Hepatocyte (in vitro differentiated cells): ENCODE measurements at places on chromosomes 3 and 15. TPM values are rescaled to one million over a fixed set of nuclear protein-coding genes. Genes with fewer than 3 reads are reported as not detected.

The SLC41A3 gene
- total RNA-seq = 43.4 and 52.9 TPM in 2 replicates

The CACNA2D3 gene
- total RNA-seq = 1.1 and 2.5 TPM in 2 replicates

The SEMA3F gene
- total RNA-seq = 11.8 and 15.5 TPM in 2 replicates

The C3orf85 gene
- total RNA-seq = 19.3 and 33.4 TPM in 2 replicates

The GRK7 gene
- total RNA-seq = 0.07 TPM in 1 of 2 replicates, not detected in the other

The MST1R gene
- total RNA-seq = 7.5 and 8.7 TPM in 2 replicates

The CYP1A1 gene
- total RNA-seq = 17.0 and 23.5 TPM in 2 replicates

The PRR20G gene
- total RNA-seq = not detected in 2 replicates

The LTK gene
- total RNA-seq = 0.83 and 1.6 TPM in 2 replicates

The TIGIT gene
- not detected in 2 replicates for total RNA-seq

The GAP43 gene
- total RNA-seq = 0.60 and 0.92 TPM in 2 replicates

The CLDN16 gene
- total RNA-seq = 0.77 and 1.3 TPM in 2 replicates

The TMEM158 gene
- 3.3 and 8.5 TPM in 2 replicates for total RNA-seq

DNA sequence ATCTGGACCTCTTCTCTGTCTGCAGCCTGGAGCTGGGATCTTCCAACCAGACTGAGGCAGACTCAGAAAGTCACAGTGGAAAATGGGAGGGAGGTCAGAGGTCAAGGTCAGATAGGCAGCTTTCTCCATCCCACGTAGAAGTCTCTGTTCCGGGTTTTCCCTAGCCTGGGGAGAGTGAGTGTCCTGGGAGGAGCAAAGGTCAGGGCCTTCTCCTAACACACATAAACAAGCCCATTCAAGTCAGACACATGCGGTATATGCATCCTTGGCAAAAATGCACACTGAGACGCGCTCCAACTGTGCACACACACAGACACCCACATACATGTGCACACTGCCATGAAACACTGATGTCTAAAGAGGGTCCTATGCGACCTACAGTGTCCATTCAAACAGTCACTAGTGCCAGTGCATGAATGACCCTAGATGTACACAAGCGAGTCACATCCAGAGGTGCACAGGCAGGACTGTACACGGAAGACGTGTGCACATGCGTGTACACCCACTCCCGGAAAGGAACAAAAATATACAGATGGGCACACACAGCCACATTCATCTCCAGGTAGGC is 681 bp downstream of the TWF2 start:
- DNase-seq = no peak

GRCh38 chr3:144390786-144391185 is 419.2 kb downstream of the DIPK2A start:
- DNase-seq = no peak

DNA sequence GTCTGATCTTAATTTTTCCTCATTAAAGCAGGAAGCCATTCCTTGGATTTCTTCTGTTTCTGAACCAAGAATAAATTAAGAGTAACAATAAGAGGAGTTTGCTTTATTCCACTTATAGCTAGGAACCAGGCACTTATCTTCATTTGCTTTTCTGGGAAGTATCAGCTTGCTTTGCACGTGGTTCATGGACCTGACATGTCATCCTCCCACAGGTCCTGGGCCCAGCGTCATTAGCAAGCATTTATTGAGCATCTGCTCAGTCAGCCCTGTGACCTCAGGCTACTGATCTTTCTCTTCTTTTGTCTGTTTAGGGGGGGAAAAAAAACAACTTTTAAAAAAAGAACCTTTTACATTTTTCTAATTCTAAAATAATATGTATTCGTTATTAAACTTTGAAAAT is 34.7 kb upstream of the CRTC3 start:
- no peak for DNase-seq

DNA sequence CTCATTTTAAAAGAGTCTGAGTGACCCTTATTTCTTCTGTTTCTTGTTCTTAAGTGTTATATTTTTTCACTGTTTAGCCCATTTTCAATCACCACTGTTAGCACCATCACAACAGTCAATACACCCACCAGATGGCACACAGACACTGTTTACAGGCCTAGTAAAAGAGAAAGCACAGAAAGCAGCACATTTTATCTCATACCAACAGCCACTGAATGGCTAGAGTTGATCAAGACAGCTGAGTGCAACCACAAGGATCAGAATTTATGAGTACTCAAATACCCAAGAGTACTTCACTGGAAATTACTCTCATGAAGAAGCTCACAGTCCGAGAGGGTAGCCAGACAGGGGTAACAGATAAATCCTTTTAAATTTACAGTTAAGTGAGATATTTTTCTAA is 127.0 kb downstream of the TFDP2 start:
- peak; percentile 9 for DNase-seq

DNA sequence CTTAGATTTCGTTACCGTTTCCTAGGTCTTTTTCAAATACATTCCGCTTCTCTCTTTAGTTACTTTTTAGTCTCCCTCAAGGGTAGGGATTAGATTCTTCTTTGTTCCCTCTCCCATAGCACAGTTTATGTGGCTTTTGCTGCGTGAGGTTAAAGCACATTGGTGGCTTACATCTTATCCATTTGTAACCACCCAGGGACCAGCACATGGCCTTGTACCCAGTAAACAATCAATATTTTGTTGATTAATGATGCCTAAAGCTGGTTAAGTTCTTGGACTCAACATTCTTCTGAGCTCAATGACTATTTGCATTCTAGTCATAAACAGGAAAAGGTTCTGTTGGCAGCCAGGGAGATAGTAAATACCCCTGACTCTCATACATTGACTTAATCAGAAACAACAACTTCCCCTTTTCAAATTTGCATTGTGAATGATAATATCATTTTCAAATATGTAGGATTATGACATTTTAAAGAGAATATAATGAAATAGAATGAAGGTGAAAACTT is 60.2 kb downstream of the CACNA1D start:
- no peak for DNase-seq

DNA sequence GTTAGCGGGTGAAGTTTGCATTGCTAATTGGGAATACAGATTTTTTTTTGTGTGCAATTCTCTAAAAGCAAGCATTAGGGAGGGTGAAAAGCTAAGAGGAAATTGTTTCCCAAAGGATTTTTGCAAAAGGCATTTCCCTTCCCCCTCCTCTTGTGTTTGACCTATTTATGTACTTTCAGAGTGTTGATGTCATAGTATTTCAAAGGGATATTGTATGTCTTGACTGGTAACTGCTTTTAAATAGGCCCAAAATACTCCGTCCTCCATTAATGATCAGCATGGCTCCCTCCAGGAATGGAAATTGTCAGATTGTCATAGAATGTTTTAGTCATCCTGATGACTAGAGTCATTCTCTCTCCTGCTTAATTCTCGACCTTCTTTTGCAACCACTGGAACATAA is 32.4 kb downstream of the TRIM71 start:
- no peak for DNase-seq

DNA sequence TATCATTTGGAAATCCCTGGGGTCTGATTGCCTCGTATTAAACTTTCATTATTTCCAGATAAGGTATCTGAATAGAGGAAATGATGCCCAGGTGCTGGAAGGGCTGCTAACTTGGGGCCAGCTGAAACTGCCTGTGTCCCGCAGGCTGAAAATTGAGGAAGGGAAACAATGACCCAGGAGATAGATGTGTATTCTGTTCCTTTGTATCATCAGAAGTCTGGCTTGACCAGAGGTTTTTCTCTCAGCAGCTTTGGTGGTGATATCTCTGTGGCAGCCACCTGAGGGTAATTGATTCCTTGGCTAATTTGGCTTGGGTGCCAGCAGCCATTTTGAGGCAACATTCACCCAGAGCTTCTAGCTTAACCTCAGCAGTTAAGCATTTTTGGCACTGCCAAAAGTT is 90.0 kb upstream of the STT3B start:
- no peak for DNase-seq

DNA sequence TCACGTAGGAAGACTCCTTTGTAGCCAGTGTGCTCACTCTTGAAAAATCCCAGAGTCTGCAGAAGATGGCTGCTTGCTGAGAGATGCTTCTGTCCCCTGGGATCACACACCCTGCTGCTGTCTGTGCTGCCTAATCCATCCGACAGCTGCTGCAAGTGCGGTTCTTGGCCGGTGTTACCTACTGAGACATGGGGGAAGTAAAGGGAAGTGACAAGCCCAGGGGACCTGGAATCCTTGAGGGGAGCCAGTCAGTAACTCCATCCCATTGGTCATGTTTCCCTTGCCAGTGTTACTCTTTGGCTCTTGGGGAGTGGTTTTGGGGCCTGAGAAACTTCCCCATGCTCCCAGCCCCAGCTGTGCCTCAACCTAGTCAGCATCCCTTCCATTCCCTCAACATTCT is 8.3 kb upstream of the CPNE9 start:
- no peak for DNase-seq

DNA sequence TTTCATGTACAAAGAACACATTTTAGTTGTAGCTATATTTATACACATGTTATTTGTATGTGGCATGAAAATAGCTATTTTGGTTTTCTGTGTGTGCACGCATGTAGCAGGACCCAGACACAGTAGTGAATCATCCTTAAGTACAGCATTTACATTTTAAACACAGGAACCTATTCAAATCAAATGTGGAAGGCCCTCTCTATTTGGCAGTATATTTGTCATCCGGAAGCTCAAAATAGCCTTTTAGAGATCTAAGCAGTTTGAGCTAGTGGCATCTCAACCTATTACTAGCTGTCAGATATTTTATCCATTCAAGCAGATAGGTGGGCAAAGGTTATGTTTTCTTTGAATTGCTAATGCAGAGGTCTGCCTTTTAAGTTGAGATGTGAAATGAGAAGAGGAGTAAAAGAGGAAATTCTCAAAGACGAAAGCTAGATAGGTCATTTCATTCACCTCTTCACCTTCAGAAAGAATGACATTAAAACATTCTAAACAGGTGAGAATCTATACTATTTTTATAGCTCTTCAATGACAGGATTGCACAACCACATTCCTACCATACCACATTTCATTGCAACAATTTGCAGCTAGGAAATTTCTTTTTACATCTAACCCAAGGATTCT is 46.3 kb upstream of the TIPARP start:
- DNase-seq = no peak

GRCh38 chr3:72891053-72891855 is 3.4 kb downstream of the GXYLT2 start:
- DNase-seq = peak; percentile 73

DNA sequence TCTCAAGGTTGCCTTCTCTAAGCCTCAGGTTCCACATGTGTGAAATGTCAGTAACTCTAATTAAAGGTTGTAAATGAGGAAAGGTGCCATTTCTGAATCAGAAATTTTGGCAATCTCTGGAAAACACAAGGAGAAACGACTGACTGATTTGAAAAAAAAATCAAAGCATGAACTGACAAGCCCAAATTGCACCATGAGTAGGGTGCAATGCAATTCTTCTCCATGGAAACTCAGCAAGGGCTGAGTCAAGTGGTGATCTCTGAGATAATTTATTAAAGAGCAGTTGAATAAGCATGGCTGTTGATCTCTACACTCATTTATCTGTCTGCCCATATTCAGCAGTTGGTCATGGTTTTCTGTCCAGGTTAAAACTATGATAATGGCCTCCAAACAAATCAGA is 201.6 kb upstream of the CMC1 start:
- DNase-seq = no peak

GRCh38 chr3:177134816-177135210 is 62.5 kb downstream of the TBL1XR1 start:
- DNase-seq = no peak

DNA sequence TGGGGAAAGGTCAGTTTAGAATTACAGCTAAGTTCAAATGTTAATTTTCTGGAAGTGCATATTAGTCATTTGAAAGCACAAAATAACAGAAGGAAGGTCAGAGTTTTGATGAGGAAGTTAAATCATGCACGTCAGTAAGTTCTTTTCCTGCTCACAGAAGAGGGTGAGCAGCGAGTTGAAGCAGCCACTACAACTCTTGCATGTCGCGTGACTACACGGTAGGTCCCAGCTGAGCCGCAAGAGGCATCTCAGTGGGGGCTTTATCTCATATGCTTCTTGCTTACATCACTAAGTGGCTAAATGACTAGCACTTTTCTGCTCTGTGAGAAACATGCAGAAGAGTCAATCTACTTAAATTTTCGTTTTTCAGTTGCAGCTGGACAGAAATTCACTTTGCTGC is 21.3 kb upstream of the SEC62 start:
- no peak for DNase-seq

- no peak for DNase-seq
Observed at GRCh38 chr3:146390957-146391356, 78.4 kb downstream of the PLSCR2 start.

GRCh38 chr3:50530001-50530970 is 26.9 kb upstream of the CACNA2D2 start:
- peak; percentile 31 for DNase-seq

DNA sequence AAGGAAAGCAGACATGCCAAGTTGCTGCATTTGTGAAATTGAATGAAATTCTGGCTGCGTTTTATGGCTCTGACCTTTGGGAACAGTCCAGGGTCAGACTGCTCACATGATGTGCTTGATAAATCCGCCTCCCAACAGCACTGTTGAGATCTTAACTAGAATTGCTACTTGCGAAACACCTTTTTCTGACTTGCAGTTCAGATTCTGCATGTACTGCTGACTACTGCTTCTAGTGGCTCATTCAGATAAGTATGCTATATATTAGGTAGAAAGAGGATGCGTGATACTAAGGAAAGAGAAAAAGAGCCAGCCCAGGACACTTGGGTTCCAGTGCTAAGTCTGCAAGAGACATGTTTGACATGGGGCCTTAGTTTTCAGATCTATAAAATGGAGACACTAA is 129.4 kb downstream of the LPP start:
- DNase-seq = peak; percentile 65

GRCh38 chr3:101806491-101806890 is 27.5 kb downstream of the NXPE3 start:
- DNase-seq = no peak

GRCh38 chr3:39990532-39990931 is 181.1 kb downstream of the MYRIP start:
- DNase-seq = peak; percentile 58

GRCh38 chr3:177764377-177764912 is 567.2 kb upstream of the TBL1XR1 start:
- no peak for DNase-seq

GRCh38 chr15:69653846-69654245 is 201.2 kb downstream of the RPLP1 start:
- no peak for DNase-seq

DNA sequence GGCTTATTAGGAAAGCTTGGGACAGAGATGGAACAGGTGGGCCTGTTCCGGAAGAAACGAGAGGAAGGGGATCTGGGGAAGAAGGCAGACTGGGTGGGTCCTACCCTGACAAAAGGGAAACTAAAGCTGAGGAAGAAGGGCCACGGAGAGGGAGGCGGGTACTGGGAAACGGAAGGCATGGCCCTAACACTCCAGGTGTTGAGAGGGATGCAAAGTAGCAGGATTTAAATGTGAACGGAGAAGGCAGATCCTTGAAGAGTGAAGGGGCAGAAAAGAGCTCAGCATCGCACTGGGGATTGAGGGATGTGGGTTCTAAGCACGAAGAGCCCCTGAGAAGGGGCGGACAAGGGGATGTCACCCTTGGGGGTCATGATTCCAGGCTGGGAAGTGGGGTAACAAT is 735 bp downstream of the STIMATE start:
- DNase-seq = peak; percentile 12

- DNase-seq = no peak
Observed at GRCh38 chr3:108899530-108899929, 54.1 kb downstream of the GUCA1C start.

- no peak for DNase-seq
Observed at GRCh38 chr3:150602426-150603152, 532 bp upstream of the SELENOT start.
